ENCODE measurements at places on chromosomes 5 and 9. TPM values are rescaled to one million over a fixed set of nuclear protein-coding genes. Genes with fewer than 3 reads are reported as not detected.

GRCh38 chr5:5685737-5686136 lies 263.3 kb downstream of the ICE1 start:
- no peak for DNase-seq

Gene FOXD1
- 4.3 TPM for polyA plus RNA-seq

Gene MYMK
- not detected for polyA plus RNA-seq

DNA sequence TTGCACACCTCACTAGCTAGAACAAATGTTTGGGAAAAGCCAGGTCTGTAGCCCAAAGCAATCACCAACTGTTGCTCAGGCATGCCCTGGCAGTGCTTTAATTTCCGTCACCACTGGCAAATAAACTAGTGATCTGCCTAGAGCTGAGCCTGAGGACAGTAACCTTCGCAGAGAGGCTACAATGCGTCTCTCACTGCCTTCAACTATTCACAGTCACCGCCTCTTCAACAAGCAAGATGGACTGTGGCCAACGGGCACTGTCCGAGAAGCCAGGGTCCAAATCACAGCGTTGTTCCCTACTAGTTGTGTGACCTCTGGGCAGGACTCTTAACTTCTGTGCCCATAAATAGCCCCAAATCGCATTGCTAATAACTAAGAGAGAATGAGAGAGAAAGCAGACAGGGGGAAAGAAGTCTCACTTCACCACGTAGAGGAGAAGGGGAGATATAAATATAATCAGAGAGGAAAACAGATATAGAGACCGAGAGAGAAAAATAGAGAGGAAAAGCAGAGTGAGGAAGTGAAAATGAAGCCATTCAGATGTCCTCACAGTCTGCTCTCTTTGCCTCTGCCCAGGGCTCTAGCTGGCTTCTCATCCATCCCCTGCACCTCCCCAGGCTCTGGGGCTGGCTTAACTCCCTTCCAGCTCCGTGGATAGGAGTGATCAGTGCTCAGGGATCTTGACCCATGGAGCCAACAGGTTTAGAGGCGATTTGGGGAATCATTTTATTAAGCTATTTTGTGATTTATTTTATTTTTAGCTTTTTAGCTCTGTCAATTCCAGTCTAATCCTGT lies 157.9 kb downstream of the ZDHHC21 start:
- no peak for DNase-seq
